ENCODE measurements at places on chromosomes 4 and X.

GRCh38 chrX:34612036-34612435, 45.0 kb downstream of the TMEM47 start:
- DNase-seq: no peak

GRCh38 chr4:91116861-91117260, 989.7 kb downstream of the CCSER1 start:
- no peak for DNase-seq

- DNase-seq: no peak
These were observed 166.5 kb downstream of the PRR32 start for GRCh38 chrX:126985981-126986380.

DNA sequence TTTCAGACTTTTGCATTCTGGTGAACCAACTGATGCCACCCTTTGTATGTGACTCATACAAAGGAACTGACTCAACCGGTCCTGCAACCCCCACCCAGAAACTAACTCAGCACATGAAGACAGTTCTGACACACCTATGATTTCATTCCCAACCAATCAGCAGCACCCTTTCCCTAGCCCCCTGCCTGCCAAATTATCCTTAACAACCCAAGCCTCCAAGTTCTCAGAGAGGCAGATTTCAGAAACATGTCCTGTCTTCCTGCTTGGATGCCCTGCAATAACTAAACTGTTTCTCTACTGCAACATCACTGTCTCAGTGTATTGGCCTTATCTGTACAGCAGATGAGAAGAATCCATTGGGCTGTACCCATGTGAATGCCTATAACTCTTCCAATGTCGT, 284.7 kb downstream of the CAMK2D start:
- no peak for DNase-seq

DNA sequence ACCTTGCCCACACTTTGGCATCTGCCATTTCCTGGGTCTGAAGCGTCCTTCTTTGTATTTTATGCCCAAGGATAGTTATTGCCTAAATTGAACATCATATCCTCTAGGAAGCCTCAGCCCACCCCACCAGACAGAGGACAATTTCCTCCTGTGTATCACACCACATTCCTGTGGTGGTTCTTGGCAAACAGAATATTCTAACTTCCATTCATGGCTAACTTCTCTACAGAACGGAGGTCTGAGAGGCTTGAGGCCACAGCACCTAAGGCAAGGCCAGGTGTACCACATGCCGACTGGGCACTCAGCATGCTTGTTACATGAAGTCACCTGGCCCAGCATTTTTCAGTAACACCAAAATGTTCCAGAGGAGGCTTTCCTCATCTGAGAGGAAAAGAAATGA, 42.4 kb downstream of the CD99L2 start:
- DNase-seq: no peak

DNA sequence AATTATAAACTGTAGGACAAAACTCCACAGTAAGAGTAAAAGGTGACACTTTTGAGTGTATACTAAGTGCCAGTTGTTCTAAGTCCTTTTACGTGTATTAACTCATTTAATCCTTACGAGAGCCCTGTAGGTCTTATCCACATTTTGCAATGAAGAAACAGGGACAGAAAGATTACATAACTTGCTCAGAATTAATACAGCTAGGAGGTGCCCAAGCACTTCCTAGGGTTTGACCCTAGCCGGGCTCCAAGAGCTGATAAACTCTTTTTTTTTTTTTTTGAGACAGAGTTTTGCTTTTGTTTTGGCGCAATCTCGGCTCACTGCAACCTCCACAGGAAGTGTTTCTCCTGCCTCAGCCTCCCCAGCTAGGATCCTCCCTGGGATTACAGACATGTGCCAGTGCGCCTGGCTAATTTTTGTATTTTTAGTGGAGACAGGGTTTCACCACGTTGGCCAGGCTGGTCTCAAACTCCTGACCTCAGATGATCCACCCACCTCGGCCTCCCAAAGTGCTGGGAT, 110.4 kb downstream of the UBE2K start:
- no peak for DNase-seq

DNA sequence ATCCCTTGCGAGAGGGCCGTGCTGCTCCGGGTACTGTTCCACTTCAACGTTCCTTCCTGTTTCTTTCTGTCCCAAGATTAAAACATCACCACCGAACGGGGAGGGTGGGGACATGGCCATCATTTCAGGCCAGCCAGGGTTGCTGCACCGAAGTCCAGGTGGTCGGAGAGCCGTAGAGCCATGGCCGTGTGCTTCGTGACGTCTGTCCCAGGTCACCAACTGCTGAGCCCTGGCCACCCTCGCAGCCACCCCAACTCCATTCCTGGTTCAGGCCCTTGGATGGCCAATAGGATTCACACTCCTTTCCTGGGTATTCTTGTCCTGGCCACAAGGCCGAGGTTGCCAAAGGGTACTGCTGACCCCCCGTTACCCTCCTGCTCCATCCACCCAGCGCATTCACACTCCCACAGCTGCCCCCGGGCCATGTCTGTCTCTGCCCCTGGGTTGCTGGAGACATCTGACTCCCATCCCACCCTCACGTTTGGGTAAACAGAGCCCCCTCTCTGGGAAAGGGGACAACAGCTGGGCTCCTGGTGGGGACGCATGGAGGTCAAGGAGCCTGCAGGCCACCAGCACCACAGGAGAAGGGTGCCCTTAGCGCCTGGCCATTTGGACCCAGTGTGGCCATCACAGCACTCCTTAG, 103.2 kb downstream of the HMX1 start:
- no peak for DNase-seq

- no peak for DNase-seq
These were observed 7.0 kb upstream of the AMTN start for GRCh38 chr4:70511365-70511764.

DNA sequence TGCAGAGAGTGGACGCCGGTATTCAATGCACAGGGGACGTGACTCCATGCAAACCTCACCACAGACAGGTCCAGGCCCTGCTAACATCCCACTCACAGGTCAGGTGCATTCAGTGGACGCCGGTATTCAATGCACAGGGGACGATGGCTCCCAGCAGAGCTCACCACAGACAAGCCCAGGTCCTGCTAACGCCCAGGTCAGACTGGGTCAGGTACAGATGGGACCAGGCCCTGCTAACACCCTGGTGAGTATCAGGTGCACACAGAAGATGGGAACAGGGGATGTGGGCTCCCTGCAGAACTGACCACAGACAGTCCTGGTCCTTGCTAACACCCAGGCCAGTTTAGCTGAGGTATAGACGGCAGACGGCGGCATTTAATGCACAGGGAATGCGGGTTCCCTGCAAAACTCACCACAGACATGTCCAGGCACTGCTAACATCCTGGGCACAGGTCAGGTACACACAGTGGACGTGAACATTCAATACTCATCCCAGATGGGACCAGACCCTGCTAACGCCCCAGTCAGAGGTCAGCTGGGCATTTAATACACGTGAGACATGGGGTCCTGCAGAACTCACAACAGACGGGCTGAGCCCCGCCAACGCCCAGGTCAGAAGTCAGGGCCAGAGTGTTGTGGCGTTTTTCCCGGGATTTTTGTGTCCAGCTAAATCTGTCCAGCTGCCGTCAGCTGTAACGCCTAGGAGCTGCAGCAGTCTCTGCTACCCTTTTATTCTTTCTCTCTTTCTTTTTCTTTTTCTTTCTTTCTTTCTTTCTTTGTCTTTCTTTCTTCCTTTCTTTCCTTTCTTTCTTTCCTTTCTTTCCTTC, 99.2 kb downstream of the SHOX start:
- no peak for DNase-seq

- no peak for DNase-seq
These were observed at the start of gene ASB9 for GRCh38 chrX:15269618-15270521. TSS of gene ASB9 (minus strand) at chrX:15270083. CDS start at chrX:15269874, 209 bp downstream.

DNA sequence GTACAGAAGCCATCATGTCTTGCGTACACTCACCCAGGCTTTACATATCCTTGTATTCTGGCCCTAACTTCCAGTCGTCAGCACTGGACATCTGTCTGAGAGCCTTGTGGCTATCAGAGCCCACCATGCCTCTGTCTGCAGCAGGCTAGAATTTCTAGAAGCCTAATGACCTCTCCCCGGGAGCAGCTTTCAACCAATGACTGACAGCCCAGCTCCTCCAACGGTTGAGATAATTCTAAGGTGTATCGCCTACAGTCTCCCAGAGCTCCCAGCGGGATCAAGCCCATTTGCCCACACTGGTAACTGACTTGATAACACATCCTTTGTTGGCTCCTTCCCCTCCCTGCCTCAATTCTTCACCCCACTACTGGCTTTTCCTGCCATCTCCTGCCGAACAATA, 562.8 kb downstream of the BCOR start:
- no peak for DNase-seq

GRCh38 chrX:129445436-129445835, 77.9 kb downstream of the SMARCA1 start:
- DNase-seq: no peak

- no peak for DNase-seq
These were observed 138.6 kb downstream of the HDX start for GRCh38 chrX:84363663-84364062.

- DNase-seq: no peak
These were observed 53.6 kb upstream of the HPSE start for GRCh38 chr4:83388313-83388676.

DNA sequence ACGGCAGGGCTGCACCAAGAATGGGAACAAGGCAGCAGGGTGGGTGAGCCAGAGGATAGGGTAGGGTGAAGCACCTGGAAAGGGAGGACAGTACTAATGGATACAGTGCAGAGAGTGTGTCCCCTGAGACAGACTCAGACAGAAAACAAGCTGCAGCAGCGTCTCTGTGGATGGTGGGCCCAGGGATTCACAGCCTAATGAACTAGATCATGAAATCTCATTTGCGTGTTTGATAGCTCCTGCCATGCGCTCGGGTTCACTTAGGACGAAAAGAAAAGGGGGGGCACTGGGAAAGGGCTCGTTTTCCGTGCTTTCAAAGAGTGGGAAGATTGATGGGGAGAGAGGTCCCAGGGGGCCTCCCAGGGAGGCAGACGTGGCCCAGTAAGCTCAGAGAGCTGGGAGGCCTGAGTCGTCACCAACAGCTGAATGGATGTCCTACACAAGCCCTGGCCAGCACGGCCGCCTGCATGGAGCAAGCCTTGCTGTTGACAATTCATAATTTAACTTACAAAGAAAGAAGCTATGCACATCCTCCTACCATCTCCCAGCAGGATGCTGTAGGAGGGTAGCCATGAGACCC, 446.9 kb downstream of the BCOR start:
- no peak for DNase-seq

DNA sequence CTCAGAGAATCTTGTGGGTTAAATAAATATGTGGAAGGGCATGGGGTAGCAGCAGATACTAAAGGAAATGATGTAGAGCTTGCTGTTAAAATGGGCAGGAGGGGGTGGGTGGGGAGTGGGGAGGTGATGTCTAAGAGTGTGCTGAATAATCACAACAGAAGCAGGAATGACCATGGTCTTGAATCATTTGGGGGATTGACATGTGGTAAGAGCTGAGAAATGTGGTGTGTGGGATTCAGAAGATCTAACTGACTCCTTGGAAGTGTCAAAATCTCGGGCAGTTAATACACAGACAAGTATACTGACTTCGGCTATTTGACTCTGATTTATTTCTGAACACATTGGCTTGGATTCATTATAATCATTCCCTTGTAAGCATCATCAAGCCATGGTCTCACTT, 6.8 kb downstream of the VGLL1 start:
- DNase-seq: no peak

- DNase-seq: no peak
These were observed 429.7 kb downstream of the MAPK10 start for GRCh38 chr4:85929961-85930665.

DNA sequence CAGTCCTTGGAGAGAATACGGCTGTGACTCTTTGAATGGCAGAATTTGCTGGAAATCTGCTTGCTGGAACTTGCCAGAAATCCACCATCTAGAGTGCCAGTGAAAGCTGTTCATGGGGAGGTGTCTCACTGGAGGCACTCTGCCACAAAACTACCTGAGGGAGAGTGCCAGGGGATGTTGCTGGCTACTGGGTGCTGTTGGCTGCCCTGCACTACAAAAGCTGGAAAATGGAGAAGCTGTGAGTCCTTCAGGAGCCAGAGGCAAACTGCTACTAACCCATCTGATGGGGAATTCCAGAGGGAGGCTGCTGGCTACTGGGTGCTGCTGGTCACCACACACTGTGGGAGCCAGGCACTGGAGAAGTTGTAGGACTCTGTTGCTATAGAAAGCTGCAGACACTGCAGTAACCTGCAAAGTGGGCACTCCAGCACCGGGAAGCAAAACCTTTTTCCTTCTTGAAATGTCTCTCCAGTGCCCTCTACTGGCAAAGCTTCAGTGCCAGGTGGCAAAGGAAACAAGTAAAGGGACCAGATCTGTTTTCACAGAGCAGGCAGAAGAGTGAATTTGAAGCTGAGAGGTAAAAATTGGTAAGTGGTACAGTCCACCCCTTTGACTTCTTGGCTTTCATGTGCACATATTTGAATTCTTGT, 47.8 kb upstream of the HSD17B10 start:
- no peak for DNase-seq

DNA sequence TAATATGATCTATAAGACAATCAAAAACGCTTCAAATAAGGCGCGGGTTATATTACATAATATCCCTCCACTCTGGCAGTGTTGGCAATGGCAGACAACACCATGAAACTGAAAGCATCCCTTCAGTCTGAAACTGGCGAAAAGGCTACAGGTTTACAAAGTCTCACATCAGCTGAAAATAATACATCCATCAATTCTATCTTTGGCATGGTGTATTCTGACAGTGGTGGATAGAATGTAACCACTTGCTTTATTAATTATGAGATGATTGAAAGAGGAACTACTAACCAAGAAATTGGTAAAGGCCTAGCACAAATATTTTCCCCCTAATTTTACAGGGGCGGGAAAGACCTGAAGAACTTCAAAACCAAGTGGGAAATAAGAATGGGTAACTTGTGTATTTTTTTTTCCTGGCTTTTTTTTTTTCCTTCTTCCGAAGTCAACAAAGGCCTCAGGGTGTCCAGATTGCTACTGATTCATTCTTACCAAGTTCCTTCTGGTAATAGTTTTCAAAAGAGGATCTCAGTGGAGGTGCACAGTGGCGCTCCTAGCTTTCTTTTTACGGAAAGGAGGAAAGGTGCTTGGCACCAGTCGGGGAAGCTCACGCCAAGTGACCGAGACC, 728 bp downstream of the UBA6 start:
- DNase-seq: no peak

DNA sequence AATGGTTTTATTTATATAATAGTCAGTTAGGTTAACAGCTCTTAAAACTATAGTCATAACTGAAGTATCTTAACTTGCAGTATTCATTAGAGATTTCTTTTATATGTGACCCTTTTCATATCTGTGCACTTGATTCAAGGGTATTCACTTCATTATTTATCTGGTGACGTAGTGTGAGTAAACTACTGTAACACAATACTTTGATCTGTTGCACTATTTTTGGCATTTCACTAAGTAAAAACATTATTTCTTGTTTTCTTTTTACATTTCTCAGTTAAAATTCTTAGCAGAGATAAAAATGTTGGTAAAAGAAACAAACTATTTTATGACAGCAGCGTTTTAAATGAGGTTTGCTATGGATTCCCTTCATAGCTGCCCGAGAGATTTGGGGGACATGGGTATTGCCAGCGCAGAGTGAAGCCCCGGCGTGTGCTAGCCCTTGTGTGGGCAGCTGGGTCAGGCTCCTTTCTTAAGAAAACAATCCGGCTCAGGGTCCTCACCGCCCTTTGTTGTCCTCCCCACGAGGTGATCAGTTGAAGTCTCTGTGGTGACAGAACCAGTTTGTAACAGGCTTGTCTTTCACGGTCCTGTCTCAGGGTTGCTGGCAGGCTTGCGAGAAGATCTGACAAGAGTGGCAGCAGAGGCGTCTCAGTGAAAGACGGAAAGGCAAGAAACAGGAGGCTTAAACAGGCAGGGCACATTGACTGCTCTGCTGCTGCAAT, 293.4 kb downstream of the BMPR1B start:
- no peak for DNase-seq

GRCh38 chrX:54560411-54560810, 30.4 kb downstream of the GNL3L start:
- DNase-seq: no peak

- no peak for DNase-seq
These were observed 286.1 kb upstream of the PPP1R2C start for GRCh38 chrX:43064096-43064495.
